ENCODE measurements at places on chromosomes 12 and 14.

DNA sequence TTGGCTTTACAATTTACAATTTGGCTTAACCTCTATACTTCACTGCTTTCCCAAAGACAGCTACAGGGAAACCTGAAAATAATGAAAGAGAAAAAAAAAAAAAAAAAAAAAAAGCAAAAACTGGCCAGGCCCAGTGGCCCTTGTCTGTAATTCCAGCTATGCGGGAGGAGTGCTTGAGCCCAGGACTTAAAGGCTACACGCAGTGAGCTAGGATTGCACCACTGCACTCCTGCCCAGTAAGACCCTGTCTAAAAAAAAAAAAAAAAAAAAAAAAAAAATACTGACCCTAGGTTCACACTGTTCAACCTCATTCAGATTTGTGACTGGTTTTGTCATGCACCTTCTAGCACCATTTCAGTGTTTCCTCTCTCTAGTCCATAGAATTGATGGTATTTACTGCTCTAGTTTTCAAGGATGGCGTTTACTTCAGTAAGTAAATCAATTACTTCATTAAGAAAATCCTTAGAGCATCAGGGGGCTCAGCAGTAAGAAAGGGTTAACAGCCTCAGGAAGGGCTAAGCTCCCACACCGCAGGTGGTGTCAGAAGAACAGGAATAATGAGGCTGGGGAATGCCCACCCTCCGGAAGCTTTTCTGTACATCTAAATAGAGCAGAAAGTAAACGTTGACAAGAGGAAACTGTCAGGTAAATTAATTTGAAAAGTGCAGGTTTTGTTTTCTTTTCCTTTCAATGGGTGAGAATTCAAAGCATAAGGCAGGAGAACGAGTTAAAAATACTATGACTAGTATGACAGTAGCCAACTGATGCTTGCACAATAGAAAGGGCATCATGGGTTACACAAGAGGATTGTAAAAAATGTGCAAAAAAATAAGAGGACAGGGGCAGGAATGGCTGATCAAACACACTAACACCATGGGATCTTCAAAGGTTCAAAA, 115.0 kb upstream of the MDM1 start:
- DNase-seq = peak; percentile 40

- no peak for DNase-seq
These were observed 3.9 kb downstream of the ENTPD5 start for GRCh38 chr14:74015176-74015575.

DNA sequence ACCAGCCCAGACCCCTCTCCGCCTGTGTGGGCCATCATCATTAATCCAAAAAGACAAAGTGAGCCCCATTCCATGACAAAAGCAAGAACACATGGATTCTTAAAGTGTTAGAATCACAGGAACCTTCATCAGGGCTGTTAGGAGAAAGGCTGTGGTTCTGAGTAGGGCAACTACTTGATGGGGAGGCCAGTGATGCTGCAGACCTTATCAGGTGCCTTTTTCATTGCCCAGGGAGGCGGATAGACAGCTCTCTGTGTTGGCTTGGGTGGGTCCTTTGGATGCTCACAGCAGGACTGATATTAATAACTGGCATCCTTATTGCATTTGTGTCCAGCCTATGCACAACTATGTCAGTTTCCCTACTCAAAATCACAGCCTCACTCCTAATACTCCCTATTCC, 2.3 kb downstream of the HEBP1 start:
- DNase-seq = no peak

GRCh38 chr12:70366581-70367257, 629 bp downstream of the KCNMB4 start:
- peak; percentile 62 for DNase-seq

GRCh38 chr12:58186401-58186800, 245.0 kb downstream of the ATP23 start:
- no peak for DNase-seq

DNA sequence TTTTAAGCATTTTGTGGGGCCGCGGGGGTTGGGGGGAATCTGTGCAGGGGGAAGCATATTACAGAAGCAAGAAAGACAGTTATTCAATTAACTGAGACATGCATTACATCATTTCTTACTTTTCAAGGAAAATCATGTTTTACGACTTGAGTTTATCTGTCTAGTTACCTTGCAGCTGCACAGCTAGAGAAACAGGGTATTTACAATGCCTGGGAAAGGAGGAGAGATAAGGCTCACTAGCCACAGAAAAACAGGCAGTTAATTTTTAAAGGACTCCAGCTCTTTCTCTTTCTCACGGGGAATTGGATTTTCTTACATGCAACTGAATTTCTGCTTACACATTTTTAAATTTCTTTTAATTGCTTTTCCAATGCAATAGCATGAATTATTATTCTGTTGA, 22.2 kb downstream of the FCF1 start:
- no peak for DNase-seq

DNA sequence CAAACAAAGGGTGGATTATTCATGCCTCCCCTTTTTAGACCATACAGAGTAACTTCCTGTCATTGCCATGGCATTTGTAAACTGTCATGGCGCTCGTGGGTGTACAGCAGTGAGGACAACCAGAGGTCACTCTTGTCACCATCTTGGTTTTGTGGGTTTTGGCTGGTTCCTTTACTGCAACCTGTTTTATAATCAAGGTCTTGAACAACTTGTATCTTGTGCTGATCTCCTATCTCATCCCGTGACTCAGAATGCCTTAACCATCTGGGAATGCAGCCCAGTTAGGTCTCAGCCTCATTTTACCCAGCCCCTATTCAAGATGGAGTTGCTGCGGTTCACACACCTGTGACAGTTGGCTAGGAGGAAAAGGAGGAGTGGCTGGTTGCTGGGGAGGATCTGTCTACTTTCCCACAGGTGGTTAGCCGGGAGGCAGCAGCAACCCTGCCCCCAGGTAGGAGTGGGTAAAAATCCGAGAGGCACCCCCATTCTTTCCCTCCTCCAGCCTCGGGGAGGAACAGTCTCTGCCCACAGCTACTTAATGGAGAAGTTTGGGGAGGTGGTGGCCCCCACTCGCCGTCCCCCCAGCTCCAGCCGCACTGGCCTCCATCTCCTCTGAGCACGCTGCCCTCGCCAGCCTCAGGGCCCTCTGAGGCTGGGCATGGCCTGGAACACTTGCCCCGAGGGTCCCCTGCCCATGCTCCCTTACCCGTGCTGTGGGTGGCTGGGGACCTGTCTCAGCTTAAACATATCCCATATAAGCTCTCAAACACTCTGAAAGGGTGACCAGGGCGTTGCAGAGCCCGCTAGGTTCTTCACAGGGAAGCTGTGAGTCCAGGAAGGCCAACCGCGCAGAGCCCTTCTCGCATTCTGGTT, 41.7 kb downstream of the SMIM41 start:
- DNase-seq = no peak

GRCh38 chr14:99257122-99257672, 14.8 kb downstream of the BCL11B start:
- no peak for DNase-seq

- DNase-seq = no peak
These were observed 13.8 kb downstream of the GXYLT1 start for GRCh38 chr12:42130672-42131402.

GRCh38 chr12:53196486-53196885, 10.6 kb downstream of the ITGB7 start:
- DNase-seq = no peak

GRCh38 chr12:54417712-54418440, 1.2 kb downstream of the ITGA5 start:
- DNase-seq = no peak

- DNase-seq = no peak
These were observed 36.2 kb upstream of the ETNK1 start for GRCh38 chr12:22588817-22589216.

GRCh38 chr12:44960856-44961255, 84.7 kb upstream of the NELL2 start:
- DNase-seq = peak; percentile 86

- DNase-seq = no peak
These were observed 456.2 kb downstream of the ADAMTS20 start for GRCh38 chr12:43095669-43096280.

DNA sequence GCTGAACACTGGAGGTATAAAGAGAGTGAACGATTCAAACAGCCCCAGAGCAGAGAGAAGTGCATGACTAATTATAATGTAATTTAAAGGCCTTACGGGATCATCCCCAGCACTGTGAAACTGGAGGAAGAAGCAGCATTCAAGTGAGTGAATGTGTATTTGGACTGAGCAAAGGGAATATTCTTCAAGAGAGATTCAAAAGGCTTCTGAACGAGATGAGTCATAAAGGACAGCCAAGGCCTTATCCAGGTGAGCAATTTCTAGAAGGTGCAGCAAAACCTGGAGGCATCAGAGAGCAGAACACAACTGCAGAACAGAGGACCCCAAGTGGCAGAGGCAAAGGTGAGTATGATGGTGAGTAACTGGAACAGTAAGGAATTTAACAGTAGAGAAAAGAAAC, 127.2 kb downstream of the BCAT1 start:
- no peak for DNase-seq

DNA sequence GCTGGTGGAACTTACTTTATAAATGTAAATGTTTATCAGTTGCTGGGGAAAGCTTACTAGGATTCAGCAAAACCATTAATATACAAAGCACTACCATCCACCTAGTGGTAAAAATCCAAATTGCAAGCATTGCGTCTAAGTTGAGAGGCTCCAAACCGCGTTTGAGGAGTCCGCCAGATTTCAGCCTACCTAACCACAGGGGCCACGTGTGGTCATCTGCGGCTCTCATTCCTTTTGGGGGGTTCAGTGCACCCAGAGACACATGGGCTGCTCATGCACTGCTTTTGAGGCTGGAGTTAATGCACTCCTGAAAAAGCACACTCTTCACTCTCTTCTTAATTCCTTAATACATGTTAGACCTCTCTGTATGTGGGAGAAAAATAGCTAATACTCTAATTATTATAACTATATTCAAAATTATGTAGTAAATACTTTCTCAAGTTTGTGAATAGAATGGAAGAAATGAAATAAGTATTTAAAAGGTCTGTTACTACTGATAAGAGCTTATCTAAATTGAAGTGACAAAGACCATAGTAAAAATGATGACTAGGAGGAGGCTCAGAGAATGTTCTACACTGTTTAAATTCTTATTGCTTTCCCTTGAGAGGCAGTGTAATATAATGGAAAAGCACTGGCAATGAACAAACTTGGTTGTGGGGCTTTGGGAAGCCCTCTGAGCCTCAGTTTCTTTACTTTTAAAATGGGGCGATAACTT, 41.4 kb upstream of the MANSC4 start:
- peak; percentile 61 for DNase-seq

- no peak for DNase-seq
These were observed 1493.0 kb downstream of the AACS start for GRCh38 chr12:126558219-126558618.

- DNase-seq = no peak
These were observed 23.8 kb upstream of the CATSPERB start for GRCh38 chr14:91755570-91756295.

DNA sequence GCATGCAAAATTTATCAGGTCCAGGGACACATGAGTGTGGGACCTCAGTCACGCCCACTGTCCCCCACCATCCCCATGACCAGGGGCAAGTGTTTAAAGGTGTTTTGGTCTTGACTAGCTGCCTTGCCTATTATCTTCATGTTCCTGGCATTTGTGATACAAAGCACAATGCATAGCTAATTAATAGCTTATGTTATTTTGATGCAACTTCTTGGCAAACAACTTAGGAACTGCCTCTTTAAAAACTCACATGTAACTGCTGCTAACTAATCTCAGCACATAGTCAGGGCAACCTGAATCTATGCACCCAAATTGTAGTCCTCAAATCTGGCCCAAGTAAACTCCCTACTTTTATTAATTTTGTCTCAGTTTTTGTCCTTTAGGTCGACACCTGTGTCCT, 7.4 kb upstream of the OR6J1 start:
- no peak for DNase-seq

DNA sequence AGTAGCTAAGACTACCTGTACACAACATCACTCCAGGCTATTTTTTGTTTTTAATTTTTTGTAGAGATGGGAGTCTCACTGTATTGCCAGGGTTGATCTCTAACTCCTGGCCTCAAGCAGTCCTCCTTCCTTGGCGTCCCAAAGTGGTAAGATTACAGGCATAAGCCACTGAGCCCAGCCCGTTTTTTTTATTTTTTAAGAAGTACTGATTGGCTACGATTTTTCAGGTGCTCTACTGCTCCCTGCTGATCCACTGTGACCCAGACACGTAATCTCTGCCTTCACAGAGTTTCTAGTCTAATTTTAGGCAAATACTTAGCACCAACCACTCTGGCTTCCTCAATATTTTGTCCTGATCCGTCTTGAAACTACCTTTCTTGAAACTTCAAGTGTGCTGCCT, 4.3 kb upstream of the STRN3 start:
- DNase-seq = no peak

DNA sequence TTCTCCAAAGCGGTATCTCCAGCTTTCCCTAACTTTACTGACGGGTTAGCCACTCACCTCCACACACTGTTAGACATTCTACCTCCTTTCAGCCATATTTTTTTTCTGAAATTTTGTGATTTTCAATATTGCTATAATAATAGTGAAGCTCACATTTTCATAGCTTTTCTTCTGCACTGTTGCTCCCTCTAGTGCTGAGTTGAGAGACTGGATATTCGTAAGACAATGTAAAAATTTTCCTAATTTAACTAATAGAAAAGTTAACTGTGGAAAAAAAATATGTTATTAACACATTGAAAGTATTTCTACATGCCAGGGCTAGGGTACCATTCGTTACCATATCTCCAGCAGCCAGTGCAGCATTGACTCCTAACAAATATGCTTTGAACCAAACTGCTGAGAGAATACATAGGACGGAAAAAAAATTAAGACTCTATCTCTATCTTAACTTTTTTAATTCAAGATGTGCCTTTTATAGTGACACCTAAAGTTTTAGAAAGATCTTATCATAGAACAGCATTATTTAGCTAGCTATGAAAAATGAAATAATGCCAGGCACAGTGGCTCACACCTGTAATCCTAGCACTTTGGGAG, 48.7 kb upstream of the ABCC9 start:
- DNase-seq = no peak

- DNase-seq = no peak
These were observed 65.2 kb downstream of the TSPAN9 start for GRCh38 chr12:3142386-3142785.

DNA sequence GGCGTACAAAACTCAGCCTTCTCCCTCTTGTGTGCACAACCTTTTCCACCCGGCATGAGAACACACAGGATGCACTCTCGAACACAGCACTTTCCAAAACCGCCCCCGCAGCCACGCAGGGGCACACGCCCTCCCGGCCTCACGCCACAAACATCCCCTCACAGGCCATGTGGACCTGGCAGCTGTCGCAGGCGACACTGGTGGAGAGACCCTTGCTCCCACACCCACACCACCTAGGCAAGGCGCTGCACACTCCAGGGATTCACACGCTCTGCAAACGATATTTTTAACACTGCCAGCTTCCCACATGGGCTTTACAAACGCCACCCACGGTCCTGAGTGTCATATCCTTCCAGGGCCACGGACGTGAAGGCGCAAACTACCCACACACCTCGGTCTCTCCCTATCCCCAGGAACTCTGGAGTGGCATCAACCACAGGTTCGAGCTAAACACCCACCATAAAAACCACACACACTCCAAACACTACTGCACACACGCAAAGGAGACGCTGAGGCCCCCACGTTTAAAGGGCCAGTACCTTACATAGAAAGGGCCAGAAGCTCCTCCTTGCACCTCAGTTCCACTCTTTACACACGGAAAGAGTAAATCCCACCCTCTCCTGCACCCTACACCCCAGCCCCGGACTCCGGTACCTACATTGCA, 12.4 kb upstream of the ITGB7 start:
- DNase-seq = peak; percentile 29
